ENCODE measurements at places on chromosomes 16 and 17. TPM values are rescaled to one million over a fixed set of nuclear protein-coding genes. Genes with fewer than 3 reads are reported as not detected.

The SLC7A6OS gene
- total RNA-seq: 16.3 TPM

The DHRS7C gene
- total RNA-seq: not detected

The KRTAP9-2 gene
- not detected for total RNA-seq

The ADAD2 gene
- total RNA-seq: 0.19 TPM

The SLC25A39 gene
- 67.7 TPM for total RNA-seq

The TVP23A gene
- 1.2 TPM for total RNA-seq

The TMEM238L gene
- total RNA-seq: not detected

The LRRC36 gene
- total RNA-seq: 2.8 TPM

The C17orf78 gene
- total RNA-seq: not detected

The TEKT3 gene
- total RNA-seq: 0.79 TPM

The CNGB1 gene
- total RNA-seq: not detected

The OTOP2 gene
- not detected for total RNA-seq

The CCDC200 gene
- not detected for total RNA-seq

The CCR7 gene
- not detected for total RNA-seq

Data from omental fat pad (tissue), 4 donors.